Peyer's patch (tissue), 4 donors: ENCODE measurements at places on chromosomes 12 and 14. TPM values are rescaled to one million over a fixed set of nuclear protein-coding genes. Genes with fewer than 3 reads are reported as not detected.

The KRT72 gene
- 2.3 TPM for total RNA-seq

The FERMT2 gene
- total RNA-seq: 59.4 TPM

The ADAM20 gene
- total RNA-seq: 1.9 TPM

The ETFBKMT gene
- 1.9 TPM for total RNA-seq

The BCAT1 gene
- 3.9 TPM for total RNA-seq

The TAS2R8 gene
- total RNA-seq: not detected
